ENCODE measurements at places on chromosomes 2 and 18.

GRCh38 chr2:12990523-12990922 lies 273.8 kb downstream of the TRIB2 start:
- DNase-seq = no peak

DNA sequence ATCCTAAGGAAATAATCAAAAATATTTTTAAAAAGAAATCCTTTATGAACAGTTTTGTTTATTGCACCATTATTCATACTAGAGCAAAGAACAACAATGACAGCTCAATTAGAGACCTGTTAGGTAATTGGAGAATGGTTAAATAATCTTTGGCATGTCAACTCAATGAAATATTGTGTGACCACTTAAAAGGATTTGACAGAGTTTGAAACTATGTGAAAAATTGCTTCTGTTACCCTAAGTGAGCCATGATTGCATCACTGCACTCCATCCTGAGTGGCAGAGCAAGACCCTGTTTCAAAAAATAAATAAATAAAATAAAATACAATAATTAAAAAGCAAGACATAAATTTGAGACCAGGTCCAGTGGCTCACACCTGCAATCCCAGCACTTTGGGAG lies 66.1 kb upstream of the ATP8B1 start:
- DNase-seq = no peak

- DNase-seq = no peak
Measured at GRCh38 chr2:229164545-229165249, 106.4 kb downstream of the PID1 start.

GRCh38 chr2:232029346-232029745 lies 67.8 kb downstream of the DIS3L2 start:
- no peak for DNase-seq

- no peak for DNase-seq
Measured at GRCh38 chr18:32138332-32138982, 46.8 kb downstream of the RNF138 start.

DNA sequence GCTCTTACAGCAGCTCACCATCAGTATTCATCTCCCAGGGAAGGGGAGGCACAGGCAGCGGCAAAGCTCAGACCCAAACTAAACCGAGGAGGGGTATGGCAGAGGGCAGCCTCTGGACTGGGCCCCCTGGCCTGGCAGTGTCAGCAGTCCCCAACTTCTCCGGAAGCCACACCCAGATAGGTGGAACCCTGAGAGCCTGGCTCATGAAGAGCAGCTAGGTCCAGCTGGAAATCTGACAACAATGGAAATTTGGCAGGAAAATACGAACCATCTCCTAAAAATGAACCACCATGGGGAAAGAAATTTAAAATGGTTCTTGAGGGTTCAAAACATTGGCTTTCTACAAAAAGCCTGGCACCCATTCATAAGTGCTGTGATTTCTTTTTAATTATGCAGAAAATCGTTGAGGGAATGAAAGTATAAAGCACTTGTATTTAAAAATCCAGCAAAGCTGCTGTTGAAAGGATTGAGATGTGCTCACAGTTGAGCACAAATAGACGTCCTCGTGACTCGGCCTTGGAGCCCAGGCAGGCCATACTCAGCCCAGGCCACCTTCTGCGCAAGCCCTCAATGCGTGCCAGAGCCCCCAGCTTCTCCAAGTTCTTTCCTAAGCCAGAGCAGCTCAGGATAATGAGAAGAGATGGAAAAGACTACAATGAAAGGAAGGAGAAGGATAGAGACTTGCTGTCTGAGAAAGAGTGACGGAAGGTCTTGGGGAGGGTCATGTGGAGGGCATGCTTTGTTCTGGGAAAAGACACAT lies 93.0 kb downstream of the COL6A3 start:
- no peak for DNase-seq

DNA sequence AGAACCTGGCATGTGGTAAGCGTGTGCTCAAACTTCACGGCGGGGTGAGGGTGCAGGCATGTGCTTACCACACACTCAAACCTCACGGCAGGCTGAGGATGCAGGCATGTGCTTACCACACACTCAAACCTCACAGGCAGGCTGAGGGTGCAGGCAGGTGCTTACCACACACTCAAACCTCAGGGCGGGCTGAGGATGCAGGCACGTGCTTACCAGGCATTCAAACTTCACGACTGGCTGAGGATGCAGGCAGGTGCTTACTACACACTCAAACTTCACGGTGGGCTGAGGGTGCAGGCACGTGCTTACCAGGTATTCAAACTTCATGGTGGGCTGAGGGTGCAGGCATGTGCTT lies 105.0 kb upstream of the ALKAL2 start:
- no peak for DNase-seq

All from activated naive CD8-positive, alpha-beta T cell treated with anti-CD3 and anti-CD28 coated beads, Interleukin-2, amount 50 U/mL, for 24 hours (primary cell).